H7 (cell line): ENCODE measurements at places on chromosomes 1 and 21. TPM values are rescaled to one million over a fixed set of nuclear protein-coding genes. Genes with fewer than 3 reads are reported as not detected.

The EPHB2 gene
- 12.3 and 14.8 TPM in 2 replicates for total RNA-seq

DNA sequence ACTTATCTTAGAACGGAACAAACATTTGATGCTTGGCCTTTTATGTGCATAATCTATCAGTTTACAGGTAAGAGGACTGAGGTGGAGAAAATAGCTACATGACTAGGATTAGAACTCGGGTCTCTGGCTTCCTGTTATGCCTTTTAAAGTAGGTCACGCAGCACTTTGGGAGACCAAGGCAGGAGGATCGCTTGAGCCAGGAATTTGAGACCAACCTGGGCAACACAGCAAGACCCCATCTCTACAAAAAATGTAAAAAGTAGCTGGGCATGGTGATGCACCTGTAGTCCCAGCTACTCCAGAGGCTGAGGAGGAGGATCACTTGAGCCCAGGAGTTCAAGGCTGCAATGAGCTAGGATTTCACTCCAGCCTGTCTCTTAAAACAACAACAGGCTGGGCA, 81.9 kb upstream of the AKT3 start:
- no peak for DNase-seq

DNA sequence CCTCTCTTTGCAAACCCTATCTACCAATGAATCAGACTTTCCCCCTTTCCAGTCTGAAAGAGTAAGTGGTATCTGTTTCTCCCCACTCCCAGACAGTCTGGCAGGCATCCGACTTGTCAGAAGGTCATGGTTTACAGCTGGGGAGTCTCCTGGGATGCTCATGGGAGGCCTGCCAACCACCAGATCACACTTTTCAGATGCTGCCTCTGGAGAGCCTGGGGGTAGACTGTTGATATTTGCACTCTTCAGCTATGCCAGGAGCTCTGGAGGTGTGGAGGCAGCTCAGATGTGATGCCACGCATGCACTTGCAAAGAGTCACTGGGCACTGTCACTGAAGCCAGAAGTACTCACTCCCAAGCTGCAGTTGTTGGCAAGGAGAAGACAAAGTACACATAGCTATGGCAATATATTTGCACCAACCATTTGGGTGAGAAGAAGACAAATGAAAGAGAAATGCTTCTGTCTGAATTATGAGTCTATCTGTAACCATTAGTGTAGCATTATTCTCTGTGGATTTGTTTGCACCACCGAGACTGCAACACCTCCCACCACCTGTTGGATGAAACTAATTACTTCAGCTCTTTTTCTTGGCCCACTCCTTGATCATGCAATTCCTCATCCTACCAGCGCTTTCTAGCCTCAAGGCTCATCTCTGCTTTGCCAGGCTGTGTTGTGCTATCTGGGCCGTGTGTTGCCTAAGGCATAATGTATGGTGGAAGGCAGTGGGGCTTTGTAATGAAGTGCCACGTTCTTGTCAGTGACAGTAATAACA, 133.0 kb upstream of the SPAG17 start:
- no peak for DNase-seq

- DNase-seq: no peak
Measured at GRCh38 chr1:61425040-61425439, 299.9 kb downstream of the TM2D1 start.

- no peak for DNase-seq
Measured at GRCh38 chr1:98675282-98675681, 13.8 kb downstream of the SNX7 start.

The SH2D2A gene
- 4.3 and 8.4 TPM in 2 replicates for total RNA-seq

- DNase-seq: peak; percentile 48
Measured at GRCh38 chr1:23019863-23020625, 776 bp downstream of the KDM1A start.

DNA sequence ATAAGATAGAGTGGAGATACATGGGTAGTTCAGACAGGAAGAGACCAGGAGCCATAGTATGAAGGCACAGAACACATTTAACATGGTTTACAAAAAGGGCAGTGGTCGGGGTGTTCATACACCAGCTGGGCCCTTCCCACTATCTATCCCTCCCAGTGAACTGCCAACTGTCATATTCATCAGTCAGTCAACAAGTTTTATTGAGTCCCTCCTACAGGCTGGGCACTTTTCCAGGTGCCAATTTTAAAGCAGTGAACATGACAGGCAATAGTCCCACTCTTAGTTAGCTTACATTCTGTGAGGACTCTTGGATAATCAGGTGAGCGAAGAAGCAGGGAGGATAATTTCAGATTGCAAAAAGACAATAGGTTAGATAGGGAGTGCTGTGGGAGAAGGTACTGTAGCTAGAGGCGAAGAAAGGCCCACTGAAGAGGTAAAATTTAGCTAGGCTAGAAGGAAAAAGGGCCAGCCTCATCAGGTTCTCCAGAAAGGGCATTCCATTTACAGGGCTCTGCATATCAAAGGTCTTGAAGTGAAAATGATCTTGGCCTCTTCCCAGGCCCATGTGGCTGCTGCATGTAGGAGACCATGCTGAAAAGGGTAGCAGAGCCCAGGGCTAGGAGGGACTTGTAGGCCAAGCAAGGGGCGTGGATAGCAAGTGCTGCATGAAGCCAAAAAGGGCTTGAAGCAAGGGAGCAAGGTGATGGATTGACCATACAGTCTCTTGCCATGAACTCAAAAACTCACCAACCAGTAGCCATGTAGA, 274.7 kb upstream of the SNX7 start:
- DNase-seq: no peak

DNA sequence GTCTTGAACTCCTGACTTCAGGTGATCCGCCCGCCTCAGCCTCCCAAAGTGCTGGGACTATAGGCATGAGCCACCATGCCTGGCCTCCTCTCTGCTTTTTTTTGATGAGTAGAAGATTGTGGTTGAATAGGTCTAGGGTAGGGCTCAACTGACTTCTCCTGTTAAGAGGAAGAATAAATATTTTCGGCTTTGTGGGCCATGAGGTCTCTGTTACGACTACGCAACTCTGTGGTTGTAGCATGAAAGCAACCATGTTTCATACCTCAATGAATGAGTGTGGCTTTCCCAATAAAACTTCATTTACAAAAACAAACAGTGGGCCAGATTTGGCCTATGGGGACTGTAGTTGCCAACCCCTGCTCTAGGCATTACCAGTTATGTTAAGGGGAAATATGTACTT, 67.8 kb downstream of the NID1 start:
- no peak for DNase-seq
